ENCODE measurements at places on chromosomes 12 and 14.

DNA sequence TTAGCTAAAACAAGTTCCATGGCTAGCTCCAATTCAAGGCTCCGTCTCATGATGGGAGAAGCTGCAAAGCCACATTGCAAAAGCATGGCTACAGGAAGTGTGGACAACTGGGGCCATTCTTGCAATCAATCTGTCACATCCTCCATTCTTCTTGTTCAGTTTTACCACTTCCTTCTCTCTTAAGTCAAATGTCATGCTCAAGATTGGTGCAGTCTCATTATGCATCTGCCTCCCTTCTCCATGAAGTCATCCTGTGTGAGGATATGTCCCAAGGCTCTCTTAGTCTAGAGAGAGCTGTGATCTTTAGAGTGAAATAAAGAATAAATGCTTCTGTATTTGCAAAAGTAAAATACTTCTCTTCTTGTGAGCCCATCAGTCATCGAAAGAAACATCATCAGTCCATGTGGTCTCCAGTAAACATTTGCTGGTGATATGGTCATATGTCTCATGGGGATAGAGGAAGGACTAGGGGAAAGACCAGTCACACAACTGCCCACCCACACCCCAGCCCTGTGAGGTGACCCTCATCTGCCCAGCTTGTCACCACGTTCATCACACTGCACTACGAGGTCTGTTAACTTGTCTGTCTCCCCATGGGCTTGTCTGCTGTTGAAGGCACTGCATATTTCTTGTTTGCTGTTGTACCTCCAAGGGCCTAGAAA lies 303.0 kb downstream of the NUAK1 start:
- H3K4me1 ChIP-seq = no peaks in the 10 kb centered on the region
- H3K27ac ChIP-seq = no peak overlapping the region
- H3K27me3 ChIP-seq = no peaks in the 10 kb centered on the region
- H3K4me3 ChIP-seq = no peak overlapping the region

GRCh38 chr12:43578782-43579181 lies 26.8 kb upstream of the ADAMTS20 start:
- no peaks in the 10 kb centered on the region for H3K36me3 ChIP-seq
- H3K27me3 ChIP-seq = no peaks in the 10 kb centered on the region
- H3K27ac ChIP-seq = no peak overlapping the region
- no peak overlapping the region for H3K4me3 ChIP-seq

DNA sequence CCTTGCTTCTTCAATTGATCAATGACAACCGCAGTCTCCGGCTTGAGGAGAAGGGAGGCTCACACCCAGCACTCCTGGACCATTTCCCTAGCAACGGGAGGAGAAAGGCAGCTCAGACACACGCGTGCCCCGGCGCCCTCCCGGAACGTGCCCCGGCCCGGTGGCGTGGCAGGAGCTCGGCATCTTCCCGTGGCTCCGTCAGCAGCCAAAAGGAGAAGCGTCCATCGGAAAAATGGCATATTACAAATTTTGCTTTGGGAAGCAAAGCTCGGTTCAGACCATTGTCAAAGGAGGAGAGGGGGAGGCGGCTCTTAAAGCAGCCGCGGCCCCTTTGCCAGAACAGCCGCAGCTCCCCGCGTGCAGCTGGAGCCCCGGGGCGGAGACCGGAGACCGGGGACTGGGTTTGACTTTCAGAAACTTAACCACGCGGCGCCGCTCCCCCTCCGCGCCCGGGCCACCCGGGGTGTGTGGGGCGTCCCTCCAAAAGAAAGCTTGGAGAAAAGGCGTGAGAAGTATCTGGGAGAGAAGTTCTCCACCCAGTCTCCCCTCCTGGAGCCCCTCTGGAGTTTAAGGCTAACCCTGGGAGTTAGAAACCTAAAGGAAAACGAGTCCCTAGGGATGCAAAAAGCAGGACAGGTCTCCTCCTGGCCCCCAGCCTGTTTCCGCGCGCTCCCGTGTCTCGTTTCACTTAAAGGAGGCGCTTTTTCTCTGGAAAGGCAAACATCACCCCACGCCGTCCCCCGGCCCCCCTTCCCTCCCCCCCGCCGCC lies 545 bp downstream of the PPFIA2 start:
- DNase-seq = peak; percentile 69
- peak overlapping the region; percentile 92 for H3K4me3 ChIP-seq
- H3K27me3 ChIP-seq = peaks cover 8% of the 10 kb centered on the region
- H3K4me1 ChIP-seq = no peaks in the 10 kb centered on the region

- H3K4me1 ChIP-seq = peaks cover 10% of the 10 kb centered on the region
- DNase-seq = no peak
- H3K27ac ChIP-seq = no peak overlapping the region
- peaks cover 3% of the 10 kb centered on the region for H3K36me3 ChIP-seq
- H3K4me3 ChIP-seq = no peak overlapping the region
- no peaks in the 10 kb centered on the region for H3K27me3 ChIP-seq
These were observed 60.3 kb downstream of the PHLDA1 start for GRCh38 chr12:75971253-75971652.

- no peaks in the 10 kb centered on the region for H3K27me3 ChIP-seq
- peak overlapping the region; percentile 48 for H3K4me3 ChIP-seq
- no peak overlapping the region for H3K27ac ChIP-seq
- no peak for DNase-seq
- peaks cover 5% of the 10 kb centered on the region for H3K36me3 ChIP-seq
These were observed 31.3 kb upstream of the ULK1 start for GRCh38 chr12:131862994-131863710.

DNA sequence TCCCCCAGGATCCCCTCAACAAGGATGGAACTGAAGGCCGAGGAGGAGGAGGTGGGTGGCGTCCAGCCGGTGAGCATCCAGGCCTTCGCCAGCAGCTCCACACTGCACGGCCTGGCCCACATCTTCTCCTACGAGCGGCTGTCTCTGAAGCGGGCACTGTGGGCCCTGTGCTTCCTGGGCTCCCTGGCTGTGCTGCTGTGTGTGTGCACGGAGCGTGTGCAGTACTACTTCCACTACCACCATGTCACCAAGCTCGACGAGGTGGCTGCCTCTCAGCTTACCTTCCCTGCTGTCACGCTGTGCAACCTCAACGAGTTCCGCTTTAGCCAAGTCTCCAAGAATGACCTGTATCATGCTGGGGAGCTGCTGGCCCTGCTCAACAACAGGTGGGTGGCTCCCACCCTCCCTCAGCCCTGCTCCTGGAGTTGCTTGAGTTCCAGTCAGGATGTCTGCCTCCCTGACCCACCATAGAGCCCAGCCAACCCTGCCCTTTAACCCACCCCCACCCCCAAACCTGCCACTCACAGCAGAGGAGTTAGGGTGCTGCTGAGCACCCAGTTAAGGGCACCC lies 1.4 kb downstream of the ASIC1 start:
- no peaks in the 10 kb centered on the region for H3K4me1 ChIP-seq
- DNase-seq = no peak
- H3K4me3 ChIP-seq = peak overlapping the region; percentile 75
- peaks cover 35% of the 10 kb centered on the region for H3K27me3 ChIP-seq
- H3K36me3 ChIP-seq = no peaks in the 10 kb centered on the region

GRCh38 chr14:52175982-52176502 lies 91.5 kb upstream of the PTGDR start:
- H3K36me3 ChIP-seq = peaks cover 13% of the 10 kb centered on the region
- no peak overlapping the region for H3K4me3 ChIP-seq
- H3K27ac ChIP-seq = no peak overlapping the region
- no peaks in the 10 kb centered on the region for H3K27me3 ChIP-seq
- no peak for DNase-seq

DNA sequence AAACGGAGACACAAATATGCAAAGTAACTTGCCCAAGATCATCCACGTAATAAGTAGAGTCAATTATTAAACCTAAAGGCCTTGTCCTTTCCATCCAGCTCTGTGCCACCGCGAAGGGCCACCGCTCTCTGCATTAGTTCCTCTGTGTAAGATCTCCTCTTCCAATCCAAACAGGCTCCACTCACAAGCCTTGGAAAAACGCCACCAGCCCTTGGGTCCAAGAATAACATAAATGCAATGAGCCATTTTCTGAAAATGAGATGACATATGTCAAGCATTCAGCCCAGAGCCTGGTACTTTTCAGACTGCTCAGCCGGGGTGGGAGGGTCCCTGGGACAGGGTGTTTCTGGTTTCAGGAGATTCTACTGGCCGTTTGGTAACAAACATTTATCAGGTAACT lies 30.0 kb downstream of the DGLUCY start:
- H3K4me1 ChIP-seq = no peaks in the 10 kb centered on the region
- H3K36me3 ChIP-seq = no peaks in the 10 kb centered on the region
- H3K4me3 ChIP-seq = no peak overlapping the region
- H3K27ac ChIP-seq = no peak overlapping the region
- DNase-seq = no peak
- no peaks in the 10 kb centered on the region for H3K27me3 ChIP-seq

DNA sequence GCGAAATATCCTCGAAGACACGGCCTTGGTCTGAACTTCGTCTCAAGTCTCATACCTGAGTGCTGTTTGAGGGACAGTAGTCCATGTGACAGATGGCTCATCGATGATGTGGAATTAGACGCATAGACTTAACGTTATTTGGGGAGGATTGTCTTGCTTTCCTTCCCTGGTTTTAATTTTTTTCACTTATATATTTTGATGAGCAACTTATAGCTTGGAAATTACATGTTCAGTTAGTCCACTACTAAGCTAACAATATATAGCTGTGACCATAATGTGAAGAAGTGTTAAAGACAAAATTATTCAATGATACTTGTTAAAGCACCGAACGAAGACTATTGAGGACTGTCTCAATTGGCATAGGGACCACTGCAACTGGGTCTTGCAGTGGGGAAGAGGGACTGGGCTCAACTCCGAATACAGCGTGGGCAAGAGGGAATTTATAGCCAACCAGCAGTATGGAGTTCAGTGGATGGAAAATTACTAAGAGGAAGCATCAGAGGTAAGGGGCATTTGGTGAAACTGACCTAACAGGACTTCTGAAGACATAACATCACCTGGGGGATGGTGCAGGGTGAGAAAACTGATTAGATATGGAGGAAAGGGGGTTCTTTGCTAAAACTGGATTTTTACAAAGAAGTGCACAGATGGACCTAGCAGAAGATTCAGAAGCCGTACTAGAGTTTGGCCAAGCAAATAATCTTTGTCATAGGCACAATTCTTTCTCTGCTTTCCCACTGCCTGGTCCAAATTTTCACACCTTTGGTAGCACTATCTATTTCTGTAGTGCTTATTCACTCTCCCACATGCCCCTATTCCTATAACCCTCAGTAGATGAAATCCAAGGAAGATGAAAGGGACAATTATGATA lies 910 bp upstream of the TM7SF3 start:
- no peaks in the 10 kb centered on the region for H3K36me3 ChIP-seq
- peaks cover 2% of the 10 kb centered on the region for H3K4me1 ChIP-seq
- H3K27ac ChIP-seq = peak overlapping the region; percentile 27
- no peak for DNase-seq
- H3K4me3 ChIP-seq = peak overlapping the region; percentile 93

DNA sequence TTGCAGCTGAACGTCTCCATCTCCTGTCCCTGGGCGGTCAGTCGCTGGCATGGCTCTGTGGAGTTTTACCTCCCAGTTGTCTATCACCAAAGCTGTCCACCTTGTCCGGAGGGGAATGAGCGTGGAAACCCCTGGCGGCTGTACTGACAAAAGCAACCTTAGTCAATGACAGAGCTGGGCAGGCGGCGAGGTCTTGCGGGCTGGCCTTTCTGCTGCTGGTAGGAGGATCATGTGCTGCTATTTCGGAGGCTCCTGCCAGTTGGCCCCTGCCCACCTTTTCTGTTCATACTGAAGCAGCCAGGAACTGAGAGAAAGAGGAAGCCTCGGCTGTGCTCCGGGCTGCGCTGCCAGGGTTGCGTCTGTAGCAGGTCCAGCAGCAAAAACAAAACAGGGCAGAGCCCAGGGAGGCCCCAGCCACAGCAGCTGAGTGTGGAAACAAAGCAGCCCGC lies 57.7 kb downstream of the HMGA2 start:
- H3K36me3 ChIP-seq = peaks cover 4% of the 10 kb centered on the region
- peaks cover 17% of the 10 kb centered on the region for H3K4me1 ChIP-seq
- H3K4me3 ChIP-seq = no peak overlapping the region
- H3K27ac ChIP-seq = no peak overlapping the region
- DNase-seq = peak; percentile 60

GRCh38 chr12:53844994-53845844 lies 93.4 kb upstream of the HOXC13 start:
- H3K27ac ChIP-seq = no peak overlapping the region
- H3K27me3 ChIP-seq = no peaks in the 10 kb centered on the region
- no peak overlapping the region for H3K4me3 ChIP-seq

GRCh38 chr12:203462-204260 lies 10.3 kb downstream of the SLC6A12 start:
- no peaks in the 10 kb centered on the region for H3K4me1 ChIP-seq
- DNase-seq = peak; percentile 71
- peaks cover 4% of the 10 kb centered on the region for H3K27me3 ChIP-seq
- H3K27ac ChIP-seq = no peak overlapping the region
- H3K4me3 ChIP-seq = peak overlapping the region; percentile 57

GRCh38 chr14:50476134-50476533 lies 56.2 kb downstream of the MAP4K5 start:
- H3K36me3 ChIP-seq = peaks cover 37% of the 10 kb centered on the region
- no peaks in the 10 kb centered on the region for H3K27me3 ChIP-seq
- H3K4me3 ChIP-seq = no peak overlapping the region

- H3K27ac ChIP-seq = no peak overlapping the region
- DNase-seq = no peak
- no peaks in the 10 kb centered on the region for H3K27me3 ChIP-seq
These were observed 154.9 kb downstream of the SEC23A start for GRCh38 chr14:38948171-38948570.

DNA sequence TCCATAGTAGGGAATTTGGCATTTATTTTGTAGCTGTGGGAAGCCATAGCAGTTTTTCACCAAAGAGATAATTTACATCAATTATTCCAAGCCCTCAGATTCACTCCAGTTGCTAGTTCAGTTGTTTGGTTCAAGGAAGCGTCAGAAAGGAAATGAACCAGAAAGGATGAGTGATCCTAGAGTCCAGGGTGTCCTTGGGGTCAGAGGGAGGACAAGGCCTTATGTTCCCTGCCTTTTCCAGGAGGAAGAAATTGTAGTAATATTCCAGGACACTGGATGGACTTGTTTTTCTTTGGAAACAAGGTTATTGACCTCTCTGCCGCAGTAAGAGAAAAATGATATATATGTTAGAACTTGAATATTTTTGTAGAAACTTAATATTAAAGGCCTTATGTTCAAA lies 409.5 kb downstream of the RGS6 start:
- no peak for DNase-seq
- no peaks in the 10 kb centered on the region for H3K36me3 ChIP-seq
- no peaks in the 10 kb centered on the region for H3K4me1 ChIP-seq
- H3K27me3 ChIP-seq = no peaks in the 10 kb centered on the region
- H3K27ac ChIP-seq = no peak overlapping the region

DNA sequence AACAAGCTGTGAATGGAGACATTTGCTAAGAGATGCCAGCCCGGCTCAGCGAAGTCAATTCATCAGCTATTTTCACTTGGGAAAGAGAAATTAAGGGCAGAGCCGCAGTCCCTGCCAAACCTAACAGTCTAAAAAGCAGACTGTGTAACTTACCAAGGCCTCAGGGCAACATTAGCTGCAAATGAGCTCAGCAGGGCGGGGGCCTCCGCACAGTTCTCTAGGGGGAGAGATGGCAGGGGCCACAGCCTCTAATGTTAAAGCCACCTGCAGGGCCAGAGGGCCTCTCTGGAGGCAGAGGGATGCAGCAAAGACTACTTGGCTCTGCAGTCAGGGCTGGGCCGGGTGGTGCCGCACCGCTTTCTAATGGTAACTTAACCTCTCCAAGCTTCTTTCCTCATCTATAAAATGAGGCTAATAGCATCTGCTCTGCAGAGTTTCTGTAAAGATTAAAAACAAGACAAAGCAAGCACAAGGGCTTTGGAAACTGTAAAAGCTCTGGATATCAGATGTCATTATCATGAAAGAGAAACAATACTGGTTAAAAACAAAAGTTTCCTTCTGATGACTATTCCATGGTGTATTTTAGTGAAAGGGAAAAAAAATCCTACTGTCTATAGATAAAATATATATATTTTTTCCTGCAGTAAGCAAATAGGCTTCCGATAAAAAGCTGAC lies 13.4 kb upstream of the GPRC5A start:
- H3K27ac ChIP-seq = no peak overlapping the region
- no peak overlapping the region for H3K4me3 ChIP-seq
- peaks cover 4% of the 10 kb centered on the region for H3K36me3 ChIP-seq
- DNase-seq = no peak

Data from H9 (cell line).